NCI-H146 (cell line): ENCODE measurements at places on chromosomes 2 and 18.

DNA sequence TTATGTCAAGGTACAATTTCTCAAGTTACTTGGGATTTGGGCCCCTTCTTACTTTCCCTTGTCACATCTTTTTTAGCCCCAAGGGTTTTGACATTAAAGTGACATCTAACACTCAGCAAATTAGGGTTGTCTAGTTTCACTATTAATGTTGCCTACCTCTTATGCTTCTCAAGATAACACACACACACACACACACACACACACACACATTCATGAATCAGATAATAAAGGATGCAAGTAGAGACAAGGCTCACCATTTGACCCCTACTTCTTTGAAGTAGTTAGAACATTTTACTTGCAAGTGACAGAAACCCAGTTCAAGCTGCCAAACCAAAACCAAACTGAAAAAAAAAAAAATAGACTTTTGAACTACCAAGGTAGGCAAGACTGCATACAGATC lies 138.8 kb downstream of the TRIB2 start:
- no peak for DNase-seq

GRCh38 chr2:170550501-170550900 lies 164.6 kb upstream of the SP5 start:
- no peak for DNase-seq

GRCh38 chr2:223041527-223042109 lies 10.4 kb upstream of the KCNE4 start:
- peak; percentile 62 for DNase-seq

DNA sequence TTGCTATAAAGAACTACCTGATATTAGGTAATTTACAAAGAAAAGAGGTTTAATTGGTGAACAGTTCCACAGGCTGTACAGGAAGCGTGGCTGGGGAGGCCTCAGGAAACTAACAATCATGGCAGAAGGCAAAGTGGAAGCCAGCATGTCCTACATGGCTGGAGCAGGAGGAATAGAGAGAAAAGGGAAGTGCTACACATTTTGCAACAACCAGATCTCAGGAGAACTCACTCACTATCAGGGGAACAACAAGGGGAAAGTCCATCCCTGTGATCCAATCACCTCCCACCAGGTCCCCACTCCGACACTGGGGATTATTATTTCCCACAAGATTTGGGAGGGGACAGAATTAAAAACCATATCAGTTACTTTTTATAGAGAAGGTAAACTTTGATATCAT lies 273.5 kb upstream of the MMADHC start:
- DNase-seq: no peak

GRCh38 chr2:72572501-72572900 lies 253.3 kb downstream of the EXOC6B start:
- no peak for DNase-seq

DNA sequence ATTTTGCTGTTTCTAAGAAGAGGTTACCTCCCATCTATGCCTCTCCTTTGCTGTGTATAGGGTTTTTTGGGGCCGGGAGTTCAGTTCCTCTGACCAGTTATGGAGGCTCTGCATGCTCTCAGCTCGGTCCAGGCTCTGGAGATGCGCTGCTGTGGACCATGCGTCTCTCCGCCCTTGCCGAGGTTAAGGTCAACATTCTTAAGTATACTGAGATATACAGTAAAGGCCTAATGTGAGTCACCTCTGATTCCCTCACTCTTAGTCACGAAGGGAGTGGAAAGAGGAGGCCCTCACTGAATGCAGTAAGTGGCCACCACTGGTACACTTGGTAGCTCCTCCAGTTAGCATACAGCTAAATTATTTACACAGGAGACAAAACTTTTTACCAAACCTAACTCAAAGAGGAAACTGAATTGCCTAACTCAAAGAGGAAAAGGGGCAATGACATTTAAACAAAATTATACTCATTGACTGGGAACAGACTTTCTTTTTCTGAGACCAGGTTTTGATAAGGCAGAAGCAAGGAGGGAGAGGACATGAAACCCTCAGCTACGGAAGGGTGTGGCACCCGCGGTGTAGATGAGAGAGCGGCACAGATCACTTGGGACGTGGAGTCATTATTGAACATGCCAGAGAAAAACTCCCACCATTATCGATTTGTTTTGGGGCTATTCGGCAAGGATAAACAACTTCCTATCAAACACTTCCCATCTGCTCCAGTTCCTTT lies 98.7 kb downstream of the COPS8 start:
- DNase-seq: no peak

- DNase-seq: no peak
Measured at GRCh38 chr2:152694161-152694661, 23.1 kb downstream of the PRPF40A start.

GRCh38 chr2:39265315-39265714 lies 21.5 kb upstream of the CDKL4 start:
- DNase-seq: peak; percentile 4

DNA sequence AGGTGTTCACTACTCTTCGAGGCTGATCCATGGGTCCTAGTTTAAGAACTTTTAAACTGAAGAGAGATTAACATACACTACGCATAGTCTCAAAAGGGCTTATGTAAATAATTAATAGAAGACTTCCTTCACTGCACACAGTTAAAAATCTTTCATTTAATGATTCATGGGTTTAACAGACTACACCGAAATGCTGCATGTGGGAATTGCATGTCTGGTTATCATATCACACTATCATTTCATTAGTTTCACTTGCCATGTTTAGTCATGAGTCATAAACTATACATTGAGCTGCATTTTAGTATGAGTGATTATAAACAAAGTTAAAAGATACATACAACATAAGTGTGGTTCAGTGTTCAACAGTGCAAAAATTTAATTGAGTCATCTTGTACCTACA lies 31.2 kb downstream of the GLS start:
- DNase-seq: no peak

DNA sequence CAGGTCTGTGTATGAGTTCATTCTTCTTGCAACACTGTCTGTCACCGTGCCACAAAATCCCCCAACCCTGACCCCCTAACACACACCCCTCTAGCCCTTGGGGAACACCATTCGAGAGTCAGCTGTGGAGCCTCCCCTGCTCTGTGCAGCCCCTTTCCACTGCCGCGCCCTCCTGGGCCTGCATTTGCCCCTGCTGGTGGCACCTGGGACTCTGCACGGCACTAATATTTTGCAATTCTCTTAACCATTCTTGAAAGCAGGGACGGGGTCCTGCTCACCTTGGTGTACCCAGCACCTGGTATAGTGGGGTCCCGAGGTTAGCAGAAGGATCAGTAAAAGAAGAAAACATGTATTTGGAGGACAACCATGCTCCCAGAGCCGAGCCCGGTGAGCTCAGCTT lies 124.0 kb downstream of the HDAC4 start:
- DNase-seq: no peak
